Caco-2 (cell line): ENCODE measurements at places on chromosomes 3 and 15.

DNA sequence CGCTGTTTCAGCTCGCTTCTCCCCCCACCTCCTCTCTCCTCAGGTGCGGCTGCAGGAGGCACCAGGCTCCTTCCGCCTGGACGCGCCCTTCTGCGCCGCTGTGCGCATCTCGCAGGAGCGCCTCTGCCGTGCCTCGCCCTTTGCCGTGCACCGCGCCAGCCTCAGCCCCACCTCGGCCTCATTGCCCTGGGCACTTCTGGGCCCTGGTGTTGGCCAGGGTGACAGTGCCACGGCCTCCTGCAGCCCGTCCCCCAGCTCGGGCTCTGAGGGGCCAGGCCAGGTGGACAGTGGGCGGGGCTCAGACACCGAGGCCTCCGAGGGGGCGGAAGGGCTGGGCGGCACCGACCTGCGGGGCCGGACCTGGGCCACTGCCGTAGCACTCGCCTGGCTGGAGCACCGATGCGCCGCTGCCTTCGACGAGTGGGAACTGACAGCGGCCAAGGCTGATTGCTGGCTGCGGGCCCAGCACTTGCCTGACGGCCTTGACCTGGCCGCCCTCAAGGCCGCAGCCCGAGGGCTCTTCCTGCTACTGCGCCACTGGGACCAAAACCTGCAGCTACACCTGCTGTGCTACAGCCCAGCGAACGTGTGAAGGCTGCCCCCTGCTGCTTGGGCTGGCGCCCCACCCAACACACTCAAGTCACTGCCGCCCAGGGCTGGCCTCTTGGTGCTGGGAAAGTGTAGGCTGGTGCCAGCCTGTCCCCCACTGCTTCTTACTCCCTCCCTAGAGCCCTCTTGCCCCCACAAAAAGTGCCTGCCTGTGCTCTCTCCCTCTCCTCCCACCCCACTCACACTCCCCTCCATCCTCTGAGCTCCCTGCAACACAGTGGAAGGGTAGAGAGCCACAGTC lies 7.1 kb downstream of the ALG3 start:
- DNase-seq: no peak

- no peak for DNase-seq
Observed at GRCh38 chr3:165125836-165126235, 47.5 kb upstream of the SI start.

GRCh38 chr3:197458179-197458707 lies 97.5 kb downstream of the BDH1 start:
- DNase-seq: no peak

GRCh38 chr3:11136116-11136515 lies 18.2 kb upstream of the HRH1 start:
- no peak for DNase-seq

DNA sequence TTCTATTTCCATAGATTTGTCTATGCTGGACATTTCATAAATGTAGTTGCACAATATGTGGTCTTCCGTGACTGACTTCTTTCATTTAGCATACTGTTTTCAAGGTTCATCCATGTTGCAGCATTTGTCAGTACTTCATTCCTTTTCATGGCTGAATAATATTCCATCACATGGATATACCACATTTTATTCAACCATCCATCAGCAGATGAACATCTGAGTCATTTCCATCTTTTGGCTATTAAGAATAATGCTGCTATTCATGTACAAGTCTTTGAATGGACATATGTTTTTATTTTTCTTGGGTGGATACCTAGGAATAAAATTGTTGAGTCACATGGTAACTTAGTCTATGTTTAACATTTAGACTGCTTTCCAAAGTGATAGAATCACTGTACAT lies 99.3 kb upstream of the RAD18 start:
- DNase-seq: no peak

GRCh38 chr3:188834349-188834748 lies 337.4 kb upstream of the TPRG1 start:
- no peak for DNase-seq

DNA sequence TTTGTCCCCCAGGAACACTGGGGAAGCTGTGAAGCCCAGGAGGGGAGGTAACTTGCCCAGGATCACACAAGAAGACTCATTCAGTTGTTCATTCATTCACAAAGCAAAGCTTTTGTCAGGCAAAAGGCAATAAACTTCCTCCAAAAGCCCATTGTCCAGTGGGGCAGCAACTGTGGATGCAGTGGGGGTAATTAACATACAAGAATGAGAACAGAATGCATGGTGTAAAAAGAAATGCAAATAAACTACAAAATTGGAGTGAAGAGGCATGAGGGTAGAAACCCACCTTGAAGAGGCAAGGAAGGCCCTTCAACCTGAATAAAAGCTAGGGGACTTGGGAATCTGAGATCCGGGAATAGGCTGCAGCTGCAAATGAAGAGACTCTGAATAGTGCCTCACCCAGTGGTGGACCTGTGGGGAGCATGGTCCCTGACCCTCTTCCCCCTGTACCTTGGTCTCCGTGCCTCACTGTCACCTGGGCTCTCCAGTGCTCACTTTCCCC lies 363.6 kb downstream of the CLSTN2 start:
- DNase-seq: no peak

DNA sequence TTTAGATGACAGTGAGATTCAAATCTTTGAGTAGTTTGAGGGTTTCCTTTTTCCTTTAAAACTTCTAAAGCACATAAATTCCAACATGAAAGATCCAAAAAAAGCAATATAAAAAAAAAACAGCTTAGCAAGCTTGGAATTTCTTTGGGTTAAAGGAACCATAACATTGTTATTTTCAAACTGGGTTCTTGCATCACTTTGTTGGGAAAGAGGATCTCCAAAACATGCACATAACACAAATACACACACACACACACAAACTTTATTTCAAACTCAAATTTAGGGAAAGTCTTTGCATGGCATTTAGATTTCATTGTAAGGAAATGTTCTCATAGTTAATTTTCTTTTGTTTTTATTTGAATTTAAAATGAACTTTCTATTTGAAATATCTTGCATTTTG lies 79.2 kb upstream of the COL8A1 start:
- DNase-seq: no peak

- no peak for DNase-seq
Observed at GRCh38 chr3:53242155-53242554, 13.7 kb downstream of the TKT start.
